RPMI7951 (cell line): ENCODE measurements at places on chromosomes 11 and 22.

- peak; percentile 83 for DNase-seq
Observed at GRCh38 chr11:8671651-8672062, 10.8 kb downstream of the TRIM66 start.

GRCh38 chr22:44132724-44133123 is 48.0 kb upstream of the PARVG start:
- DNase-seq: no peak

DNA sequence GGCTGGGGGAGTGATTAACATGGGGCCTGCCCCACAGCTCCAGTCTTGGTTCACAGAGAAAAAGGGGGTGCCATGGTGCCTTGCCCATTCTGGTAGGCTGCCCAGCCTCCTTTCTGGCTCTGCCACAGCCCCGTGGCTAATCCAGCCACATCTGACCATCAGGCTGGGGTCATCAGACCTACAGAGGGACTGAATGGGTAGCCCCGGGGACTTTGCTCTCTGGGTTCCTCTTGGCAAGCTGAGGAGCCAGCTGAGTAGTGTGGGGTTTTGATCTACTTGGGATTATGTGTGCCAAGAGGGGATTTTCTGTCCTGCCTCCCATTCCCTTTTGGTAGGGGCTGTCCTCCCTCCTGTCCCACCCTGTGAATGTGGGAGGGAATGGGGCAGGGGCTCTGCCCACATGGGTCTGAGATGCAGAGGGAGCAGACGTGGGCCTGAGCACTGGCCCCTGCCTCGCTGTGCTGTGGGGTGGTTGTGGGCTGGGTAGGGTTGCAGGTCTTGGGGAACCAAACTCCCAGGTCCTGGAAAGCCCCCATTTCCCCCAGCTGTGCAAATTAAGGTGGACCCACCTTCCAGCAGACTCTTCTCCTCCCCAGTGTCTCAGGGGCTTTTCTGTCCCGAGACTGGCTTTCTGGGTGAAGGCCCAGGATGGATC is 32.0 kb downstream of the CD82 start:
- DNase-seq: peak; percentile 61

- peak; percentile 35 for DNase-seq
Observed at GRCh38 chr22:41917903-41918791, 3.3 kb upstream of the SHISA8 start.

DNA sequence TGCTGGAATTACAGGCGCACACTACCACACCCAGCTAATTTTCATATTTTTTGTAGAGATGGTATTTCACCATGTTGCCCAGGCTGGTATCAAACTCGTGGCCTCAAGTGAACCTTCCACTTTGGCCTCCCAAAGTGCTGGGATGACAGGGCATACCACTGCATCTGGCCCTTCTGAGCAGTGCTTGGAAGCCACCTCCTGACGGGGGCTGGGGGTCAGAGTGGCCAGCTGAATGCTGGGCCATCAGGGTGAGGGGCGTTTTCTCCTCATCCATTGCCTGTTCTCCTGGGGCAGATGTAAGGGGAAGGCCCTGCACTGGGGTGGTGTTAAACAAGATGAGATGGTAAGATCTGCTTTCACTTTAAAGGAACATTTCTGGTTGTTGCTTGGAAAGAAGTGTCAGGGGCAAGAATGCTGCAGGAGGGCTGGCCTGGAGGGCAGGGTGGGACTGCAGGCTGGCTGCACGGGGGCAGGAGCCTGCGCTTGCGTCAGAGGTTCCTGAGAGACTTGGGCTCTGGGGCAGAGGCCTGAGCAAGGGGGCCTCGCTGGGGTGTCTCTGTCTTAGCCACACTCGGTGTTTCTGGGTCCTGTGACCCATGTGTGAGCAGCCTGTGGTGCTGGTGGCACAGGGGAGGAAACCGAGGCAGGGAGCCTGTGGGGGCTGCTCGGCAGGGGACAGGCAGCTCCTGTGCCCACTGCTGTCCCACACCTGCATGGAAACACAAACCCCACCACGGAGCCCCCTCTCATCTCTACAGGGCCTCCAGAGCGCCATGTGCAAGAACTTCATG is 17.2 kb downstream of the DGCR6L start:
- DNase-seq: no peak

DNA sequence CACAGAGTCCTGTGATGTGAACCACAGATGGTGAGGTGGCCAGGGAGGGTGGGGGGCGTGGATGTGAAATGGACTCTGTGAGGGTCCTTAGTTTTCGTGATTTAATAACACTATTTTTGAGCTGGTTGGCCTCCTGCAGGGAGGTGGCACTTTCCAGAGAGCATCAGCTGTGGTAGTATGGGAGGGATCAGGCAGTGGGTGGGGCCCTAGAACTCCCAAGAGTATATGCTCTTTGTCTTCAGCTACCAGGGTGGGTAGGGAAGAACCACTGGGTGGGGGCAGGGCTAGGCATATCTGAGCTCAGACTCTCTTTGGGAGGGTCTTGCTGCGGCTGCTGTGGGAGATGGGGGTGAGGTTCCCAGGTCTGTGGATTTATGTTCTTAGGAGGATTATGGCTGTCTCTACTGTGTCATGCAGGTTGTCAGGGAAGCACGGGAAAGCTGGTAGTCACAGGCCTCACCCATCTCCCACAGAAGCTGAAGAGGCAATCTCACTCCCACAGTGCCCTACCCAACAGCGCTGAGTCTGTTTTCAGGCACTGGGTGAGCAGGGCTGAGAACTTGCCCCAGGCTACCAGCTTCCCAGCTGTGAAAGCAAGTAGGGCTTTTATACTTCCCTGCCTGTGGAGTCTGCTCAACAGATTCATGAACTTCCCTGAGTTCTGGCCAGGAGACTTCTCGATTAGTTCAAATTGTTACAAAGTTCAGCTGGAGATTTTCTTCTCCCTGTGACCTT is 47.9 kb upstream of the SNX19 start:
- peak; percentile 42 for DNase-seq

DNA sequence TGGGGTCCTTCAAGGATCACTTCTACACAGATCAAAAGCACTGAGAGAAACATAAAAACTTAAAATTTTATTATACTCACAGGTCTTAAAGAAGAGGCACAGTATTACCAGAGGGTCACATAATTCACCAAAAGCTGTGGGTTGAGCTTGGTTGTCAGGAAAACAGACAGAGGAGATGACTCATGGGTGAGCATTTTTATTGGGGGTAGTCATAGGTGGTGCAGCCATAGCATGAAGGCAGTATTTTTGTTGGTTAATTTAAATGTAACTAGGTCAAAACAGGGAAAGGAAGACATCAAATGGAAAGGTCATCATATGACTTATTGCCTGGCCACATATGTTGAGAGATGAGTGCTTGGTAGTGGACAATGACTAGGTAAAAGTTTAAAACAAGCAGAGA is 24.2 kb downstream of the OR5B17 start:
- peak; percentile 93 for DNase-seq

DNA sequence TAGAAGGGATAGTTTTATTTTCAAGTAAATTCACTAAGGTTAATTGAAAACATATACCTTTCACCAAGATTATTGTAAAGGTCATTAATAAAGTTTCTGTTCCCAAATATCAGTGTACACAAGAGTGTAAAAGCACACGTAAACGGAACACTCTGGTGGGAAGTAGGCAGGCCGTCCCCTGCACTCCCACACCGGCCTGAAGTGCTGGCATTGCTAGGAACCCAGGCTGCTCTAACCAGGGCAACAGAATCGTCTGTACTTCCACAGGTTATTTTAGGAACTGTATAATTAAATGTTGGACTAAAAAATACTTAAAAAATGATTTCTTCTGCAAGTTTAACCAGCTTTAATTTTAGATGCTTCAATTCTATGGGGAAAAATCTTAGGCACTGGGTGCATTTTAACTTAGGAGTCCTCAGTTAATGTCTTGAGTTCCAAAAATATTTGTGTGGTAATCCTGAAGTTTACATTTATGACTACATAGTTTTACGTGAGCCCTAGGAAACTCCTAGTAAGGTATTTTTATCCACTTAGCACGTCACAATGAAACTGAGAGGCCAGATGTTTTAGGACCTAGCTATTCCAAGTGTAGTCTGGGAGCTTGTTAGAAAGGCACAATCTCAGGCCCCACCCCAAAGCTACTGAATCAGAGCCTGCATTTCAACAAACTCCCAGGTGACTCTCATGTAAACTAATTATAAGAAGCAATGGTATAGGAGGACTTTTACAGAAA is 31.2 kb downstream of the KMT5B start:
- no peak for DNase-seq

GRCh38 chr11:103167166-103167565 is 57.9 kb downstream of the DYNC2H1 start:
- DNase-seq: no peak
